ENCODE measurements at places on chromosomes 7 and 10.

DNA sequence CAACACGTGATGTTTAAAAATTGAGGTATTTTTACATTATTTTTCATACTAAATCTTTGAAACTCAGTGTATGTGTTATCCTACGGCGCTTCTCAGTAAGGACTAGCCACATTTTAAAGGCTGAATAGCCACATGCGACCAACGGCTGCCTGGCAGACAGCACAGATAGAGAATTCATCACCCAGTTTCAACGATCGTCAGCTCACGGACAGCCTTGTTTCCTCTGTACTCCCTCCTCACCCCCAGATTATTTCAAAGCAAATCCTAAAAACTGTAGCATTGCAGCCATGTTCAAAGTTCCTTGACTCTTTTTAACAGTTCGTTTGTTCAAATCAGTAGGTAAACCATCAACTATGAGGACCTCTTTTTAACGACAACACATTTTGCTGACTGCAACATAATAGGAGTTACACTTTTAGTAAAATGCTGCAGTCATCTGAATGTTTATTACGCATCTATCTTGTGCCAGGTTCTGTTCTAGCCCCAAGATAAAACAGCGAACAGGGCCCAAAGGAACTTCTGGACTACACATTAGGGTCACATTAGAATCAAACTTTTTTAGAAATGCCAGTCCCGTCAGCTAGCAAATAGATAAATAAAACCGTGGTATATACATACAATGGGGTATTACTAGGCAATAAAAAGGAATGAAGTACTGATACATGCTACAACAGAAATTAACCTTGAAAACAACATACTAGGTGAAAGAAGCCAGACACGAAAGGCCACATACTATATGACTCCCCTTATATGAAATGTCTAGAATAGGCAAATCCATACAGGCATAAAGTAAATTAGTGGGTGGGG lies 5.7 kb downstream of the OSBPL3 start:
- no peak for DNase-seq

GRCh38 chr10:60142736-60143135 lies 236.4 kb upstream of the CCDC6 start:
- no peak for DNase-seq

DNA sequence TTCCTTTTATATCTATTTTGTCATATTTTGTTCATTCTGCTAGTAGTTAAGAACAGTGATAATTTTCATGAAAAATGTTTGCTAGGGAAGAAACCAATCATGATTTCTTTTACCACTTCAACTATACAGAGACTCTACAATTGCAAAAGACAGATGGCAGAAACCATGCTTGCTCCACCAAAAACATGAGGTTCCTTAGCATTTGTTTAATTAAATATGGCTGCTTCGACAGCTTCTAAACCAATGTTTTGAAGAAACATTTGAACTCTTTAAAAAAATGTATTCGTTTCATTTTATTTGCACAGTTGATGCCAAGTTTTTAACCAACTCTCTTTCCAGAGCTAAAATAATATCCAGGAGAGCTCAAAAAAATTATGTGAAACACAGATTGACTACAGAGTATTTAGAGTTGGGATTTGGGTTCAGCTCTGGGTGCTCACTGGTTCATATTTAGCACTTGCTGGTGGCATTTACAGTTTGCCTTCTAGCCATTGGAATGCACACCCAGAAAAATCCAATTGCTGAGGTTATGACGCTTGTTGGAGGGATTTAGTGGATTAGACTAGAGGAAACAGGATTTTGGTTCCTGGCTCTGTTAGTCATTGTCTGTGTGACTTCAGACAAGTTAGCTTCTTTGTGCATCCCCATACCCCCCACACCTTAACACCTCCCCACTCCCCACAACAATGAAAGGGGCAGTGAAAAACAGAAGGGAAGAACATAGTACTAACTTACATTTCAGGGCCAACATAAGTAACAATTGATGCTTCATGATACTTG lies 35.8 kb upstream of the SDHAF3 start:
- no peak for DNase-seq

GRCh38 chr7:151174246-151175046 lies 7.0 kb upstream of the GBX1 start:
- no peak for DNase-seq

GRCh38 chr7:138006106-138006505 lies 4.2 kb upstream of the CREB3L2 start:
- no peak for DNase-seq

DNA sequence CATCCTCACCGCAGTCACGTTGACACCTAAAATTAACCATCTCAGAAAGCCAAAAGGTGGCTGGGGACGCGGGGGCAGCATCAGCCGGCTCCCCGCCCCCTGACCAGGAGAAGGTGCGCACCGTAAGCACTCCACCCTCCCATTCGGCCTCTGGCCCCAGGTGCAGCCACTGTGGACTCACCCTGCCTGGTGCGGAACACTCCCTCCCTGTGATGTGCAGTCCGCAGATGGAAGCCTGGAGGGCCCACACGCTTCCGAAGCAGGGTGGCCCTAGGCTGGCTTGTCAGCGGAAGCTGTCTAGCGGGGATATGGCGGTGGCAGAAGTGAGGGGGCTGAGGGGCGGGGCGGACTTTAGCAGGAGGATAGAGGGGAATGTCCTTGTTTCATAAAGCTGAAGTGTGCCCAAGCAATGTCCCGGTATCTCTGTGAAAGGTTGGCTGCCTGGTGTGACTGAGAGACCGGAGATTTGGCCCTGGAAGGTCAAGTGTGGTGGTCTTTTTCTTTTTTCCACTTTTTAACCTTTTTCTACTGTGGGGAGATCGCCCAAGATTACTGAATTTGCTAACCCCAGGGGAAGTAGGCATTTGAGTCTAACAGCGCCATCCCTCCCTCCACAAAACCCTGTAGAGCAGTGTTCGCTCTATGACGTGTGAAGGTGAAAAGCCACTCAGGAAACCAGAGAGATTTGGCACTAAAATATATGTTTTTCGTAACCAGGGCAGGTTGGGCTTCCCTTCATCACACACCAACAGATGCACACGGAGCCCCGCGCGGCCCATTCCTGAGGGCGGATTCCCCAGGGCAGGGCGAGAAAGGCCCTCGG lies 74.7 kb downstream of the CXCL12 start:
- DNase-seq: no peak

GRCh38 chr7:139651914-139652313 lies 125.9 kb downstream of the HIPK2 start:
- no peak for DNase-seq

DNA sequence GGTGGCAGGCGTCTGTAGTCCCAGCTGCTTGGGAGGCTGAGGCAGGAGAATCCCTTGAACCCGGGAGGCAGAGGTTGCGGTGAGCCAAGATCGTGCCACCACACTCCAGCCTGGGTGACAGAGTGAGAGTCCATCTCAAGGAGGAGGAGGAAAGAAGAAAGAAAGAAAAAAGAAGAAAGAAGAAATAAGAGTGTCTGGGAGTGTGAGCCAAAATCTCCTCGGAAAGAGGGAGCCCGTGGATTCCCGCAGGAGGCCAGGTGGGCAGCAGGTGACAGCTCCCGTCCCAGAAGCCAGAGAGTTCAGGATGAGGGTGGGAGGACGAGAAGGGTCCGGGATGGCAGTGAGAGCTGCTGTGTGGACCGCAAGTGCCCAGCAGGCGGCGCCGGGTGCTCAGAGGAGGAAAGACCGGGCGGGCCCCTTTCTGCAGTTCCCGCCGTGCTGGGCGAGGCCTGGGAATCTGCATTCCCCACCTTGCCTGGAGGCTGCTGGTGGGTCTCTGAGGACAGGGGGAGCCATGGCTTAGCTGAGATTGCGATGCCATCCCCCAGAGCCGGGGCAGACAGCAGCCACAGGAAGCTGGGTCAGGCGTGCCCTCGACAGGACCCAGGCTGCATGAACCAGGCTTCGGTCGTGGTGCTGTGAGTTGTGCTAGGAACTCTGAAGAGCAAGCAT lies 17.1 kb upstream of the AMZ1 start:
- DNase-seq: no peak

GRCh38 chr7:139345042-139345441 lies 3.9 kb downstream of the FMC1 start:
- DNase-seq: no peak

GRCh38 chr7:28836716-28837115 lies 121.4 kb downstream of the TRIL start:
- DNase-seq: no peak

DNA sequence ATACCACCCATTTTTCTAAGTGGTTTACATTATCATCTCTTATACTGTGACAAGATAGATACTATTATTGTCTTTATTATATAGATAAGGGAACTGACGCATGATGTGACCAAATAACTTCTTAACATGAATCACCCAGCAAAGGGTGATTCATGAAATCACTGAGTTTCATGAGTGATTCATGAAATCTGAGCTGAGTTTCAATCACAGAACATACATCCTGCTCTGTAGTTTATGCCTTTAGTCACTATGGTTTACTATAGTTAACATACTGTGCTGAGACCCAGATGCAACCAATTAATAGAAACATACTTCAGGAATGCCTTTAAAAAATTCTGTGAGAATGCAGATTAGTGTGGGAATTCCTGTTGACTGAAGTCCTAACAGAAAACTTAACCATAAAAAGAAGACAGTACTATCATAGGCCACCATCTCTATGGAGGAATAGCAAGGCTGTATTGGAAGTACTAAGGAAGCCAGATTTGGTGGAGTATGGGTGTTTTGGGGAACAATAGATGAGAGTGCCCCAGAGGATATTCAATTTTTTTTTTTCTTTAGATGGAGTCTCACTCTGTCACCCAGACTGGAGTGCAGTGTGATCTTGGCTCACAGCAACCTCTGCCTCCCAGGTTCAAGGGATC lies 43.1 kb upstream of the SEMA3A start:
- DNase-seq: no peak

DNA sequence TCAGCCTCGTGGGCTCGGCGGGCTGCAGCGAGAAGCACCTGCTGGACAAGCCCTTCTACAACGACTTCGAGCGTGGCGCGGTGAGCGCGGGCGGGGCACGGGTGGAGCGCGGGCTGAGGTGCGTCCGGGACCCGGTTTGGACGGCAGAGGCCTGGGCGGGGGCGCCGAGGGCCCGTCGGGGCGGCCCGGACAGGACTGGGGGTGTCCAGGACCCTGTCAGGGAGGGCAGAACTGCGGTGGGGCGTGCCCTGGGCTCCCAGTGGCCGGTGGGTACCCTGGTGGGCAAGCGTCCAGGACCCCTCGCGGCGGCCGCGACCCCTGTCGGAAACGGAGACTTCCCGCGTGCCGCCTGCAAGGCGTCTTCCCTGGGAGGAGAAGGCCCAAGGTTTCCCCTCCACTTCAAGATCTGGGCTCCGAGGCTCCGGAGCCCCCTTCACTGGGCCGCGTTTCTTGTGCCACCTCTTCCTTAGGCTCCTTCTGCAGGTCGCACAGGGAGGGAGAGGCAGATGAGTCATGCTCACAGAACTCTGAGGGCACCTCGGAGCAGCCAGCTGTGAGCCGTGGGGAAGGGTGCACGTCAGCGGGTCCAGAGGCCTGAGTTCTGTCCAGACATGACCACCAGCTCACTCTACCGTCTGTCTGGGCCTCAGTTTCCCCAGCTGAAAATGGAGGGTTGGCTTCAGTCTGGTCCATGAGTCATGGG lies 485 bp downstream of the ALOX5 start:
- DNase-seq: no peak

DNA sequence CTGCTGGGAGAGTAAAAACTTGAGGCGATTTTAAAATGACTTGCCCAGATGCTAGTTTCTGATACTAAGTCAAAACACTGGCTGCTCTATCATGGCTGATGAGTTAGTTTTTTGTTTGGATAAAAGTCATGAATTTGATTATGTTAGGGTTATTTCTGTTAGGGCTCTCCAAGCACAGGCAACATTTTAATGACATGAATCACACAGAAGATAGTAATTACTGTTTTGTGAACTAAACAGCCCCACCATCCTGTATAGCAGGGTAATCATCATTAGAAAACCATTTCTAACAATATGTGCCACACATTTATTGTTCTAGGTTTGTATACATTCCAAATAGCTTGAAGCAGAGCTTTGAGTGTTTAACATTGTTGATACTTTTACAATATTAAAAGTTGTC lies 750.3 kb downstream of the ANKRD7 start:
- no peak for DNase-seq

DNA sequence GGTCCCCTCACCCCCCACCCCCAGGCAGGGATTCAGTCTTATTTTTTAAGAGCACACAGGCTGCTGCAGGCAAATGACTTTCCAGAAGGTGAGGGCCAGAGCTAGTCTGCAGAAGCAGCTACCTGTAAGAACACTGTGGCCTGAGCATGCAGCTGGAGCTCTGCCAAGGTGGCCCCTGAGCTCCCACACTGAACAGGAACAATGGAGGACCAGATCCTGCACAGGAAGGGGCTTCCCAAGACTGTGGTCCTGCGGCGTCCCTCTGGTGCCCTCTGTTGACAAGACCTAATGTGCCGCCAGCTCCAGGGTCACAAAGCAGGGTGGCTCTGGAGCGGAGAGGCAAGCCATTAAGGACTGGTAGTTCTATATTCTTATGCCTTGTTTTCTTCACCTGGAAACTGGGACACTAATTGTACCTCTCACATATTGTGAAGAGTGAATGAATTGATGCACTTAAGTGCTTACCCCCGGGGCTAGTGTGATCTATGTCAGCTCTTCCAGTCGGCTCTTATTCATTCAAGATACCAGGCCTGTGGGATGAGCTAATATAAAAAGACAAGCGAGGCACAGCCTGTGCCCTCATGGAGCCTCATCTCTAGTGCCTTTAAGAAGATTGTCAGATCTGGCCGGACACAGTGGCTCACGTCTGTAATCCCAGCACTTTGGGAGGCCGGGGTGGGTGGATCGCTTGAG lies 8.0 kb upstream of the BEND7 start:
- no peak for DNase-seq

GRCh38 chr7:43196379-43196778 lies 83.9 kb downstream of the HECW1 start:
- no peak for DNase-seq

DNA sequence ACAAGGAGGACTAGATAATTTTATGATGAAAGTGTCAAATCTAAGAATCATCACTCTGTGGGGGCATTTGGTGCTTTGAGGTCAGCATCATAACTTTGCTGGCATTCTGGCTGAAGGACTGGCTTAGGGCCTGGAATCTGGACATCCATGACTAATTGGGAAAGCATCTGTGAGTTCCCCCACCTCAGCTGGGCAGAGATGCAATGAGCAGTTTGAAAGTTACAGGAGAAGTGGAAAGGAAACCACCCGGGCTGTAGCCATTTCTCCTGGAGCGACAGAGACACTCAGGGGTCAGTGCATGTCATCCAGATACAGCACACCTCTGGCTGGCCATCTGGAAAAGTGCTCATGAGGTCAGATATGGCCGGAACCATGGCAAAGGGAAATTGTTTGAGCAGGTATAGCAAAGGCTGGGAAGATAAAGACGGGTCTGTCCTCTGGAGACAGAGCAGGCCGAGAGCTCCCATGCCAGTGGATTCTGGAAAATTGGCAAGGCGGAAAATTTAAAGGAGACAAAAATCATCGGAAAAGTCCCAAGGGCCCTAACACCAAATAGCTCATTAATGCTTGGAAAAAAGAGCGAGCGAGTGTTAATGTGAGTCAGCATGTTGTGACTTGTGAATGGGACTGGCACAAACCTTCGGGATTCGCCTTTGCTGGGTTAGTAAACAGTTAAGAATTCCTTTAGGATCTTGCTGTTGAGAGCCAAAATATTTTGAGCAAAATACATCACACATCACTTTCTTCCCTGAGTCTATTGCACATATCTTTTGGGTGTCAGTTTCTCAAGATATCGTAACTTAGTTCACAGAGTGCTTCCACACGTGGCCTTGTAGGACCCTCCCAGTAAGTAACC lies 188.4 kb upstream of the AGK start:
- no peak for DNase-seq

- peak; percentile 89 for DNase-seq
Measured at GRCh38 chr7:152931633-152932032, 172.1 kb downstream of the ACTR3B start.
